GM12878 (cell line): ENCODE measurements at places on chromosomes 7 and 10.

DNA sequence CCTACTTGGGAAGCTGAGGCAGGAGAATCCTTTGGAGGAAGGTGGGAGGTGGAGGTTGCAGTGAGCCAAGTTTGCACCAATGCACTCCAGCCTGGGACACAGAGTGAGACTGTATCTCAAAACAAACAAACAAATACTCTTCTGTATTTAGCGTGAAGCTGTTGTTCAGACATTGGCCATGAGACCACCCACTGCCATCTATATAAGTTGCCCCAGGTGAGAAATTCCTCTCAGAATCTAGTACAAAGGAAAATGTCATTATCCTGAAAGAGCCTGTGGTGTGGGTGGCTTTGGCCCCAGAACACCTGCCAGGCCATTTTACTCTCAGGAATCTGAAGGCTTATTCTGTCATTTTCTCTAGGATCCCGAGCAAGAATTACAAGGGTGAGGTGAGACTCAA lies 4.0 kb upstream of the FRMD4A start:
- no peak for DNase-seq

GRCh38 chr7:156827587-156828203 lies 65.3 kb downstream of the LMBR1 start:
- no peak for DNase-seq

DNA sequence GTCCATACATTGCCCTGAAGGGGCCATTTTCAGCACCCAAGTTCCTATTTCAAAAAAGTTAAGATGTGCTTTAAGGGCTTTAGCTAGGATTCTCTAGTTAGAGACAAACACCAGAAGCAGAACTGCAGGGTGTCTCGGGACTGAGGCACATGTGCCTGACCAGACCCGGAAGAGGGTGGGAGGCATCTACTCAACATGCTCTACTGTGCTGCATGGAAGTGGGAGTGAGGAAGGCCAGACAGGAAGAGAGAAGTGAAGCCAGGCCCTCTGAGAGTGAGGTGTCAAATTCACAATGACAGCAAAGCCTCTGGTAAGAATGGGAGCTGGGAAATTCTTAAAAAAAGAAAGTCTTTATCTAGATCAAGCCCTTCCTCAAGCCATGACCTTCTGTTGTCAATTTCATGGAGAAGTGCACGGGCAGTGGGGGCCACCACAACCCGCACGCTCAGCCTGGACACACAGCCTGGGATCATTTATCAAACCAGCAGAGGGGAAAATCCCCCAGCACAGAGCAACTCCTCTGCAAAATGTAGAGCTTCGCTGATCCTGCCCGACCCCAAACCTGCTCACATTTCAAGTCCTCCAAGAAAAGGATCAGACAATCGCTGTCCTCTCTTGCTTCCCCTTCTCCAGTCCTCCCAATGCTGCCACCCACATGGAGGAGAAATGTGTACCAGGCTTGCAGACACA lies 38.7 kb downstream of the PLXNA4 start:
- no peak for DNase-seq

- peak; percentile 25 for DNase-seq
Measured at GRCh38 chr10:50275650-50276235, 24.4 kb upstream of the ASAH2 start.

GRCh38 chr10:26931223-26931622 lies 70.5 kb upstream of the ABI1 start:
- DNase-seq = no peak

- DNase-seq = no peak
Measured at GRCh38 chr7:80644054-80644453, 5.6 kb downstream of the CD36 start.

DNA sequence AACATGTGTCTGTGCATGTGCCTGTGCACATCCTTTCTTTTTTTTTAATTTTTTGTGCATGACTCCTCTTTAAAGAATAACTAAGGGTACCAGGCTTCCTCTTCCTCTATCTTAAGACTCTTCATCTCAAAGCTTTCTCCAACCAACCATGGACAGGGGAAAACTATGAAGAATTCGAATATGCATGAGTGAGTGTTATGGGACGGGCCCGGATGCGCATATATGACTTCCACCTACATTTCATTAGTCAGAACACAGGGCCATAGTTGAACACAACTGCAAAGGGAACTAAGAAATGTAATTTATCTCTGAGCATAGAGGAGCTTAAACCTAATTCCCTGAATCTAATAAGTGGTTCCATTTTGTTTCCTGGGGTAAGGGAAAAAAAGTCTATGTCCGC lies 270.3 kb upstream of the SORCS1 start:
- DNase-seq = no peak
